Neural progenitor cell (in vitro differentiated cells): ENCODE measurements at places on chromosomes 1 and 21. TPM values are rescaled to one million over a fixed set of nuclear protein-coding genes. Genes with fewer than 3 reads are reported as not detected.

- no peak for DNase-seq
Observed at GRCh38 chr1:110174961-110175360, 24.7 kb downstream of the SLC6A17 start.

Gene TENT5C
- 0.09 and 0.39 TPM in 2 replicates for total RNA-seq

Gene CFAP45
- total RNA-seq, result not detected in 2 replicates

Gene TMPRSS15
- total RNA-seq, result not detected in 2 replicates

Gene LCE2C
- not detected in 2 replicates for total RNA-seq

DNA sequence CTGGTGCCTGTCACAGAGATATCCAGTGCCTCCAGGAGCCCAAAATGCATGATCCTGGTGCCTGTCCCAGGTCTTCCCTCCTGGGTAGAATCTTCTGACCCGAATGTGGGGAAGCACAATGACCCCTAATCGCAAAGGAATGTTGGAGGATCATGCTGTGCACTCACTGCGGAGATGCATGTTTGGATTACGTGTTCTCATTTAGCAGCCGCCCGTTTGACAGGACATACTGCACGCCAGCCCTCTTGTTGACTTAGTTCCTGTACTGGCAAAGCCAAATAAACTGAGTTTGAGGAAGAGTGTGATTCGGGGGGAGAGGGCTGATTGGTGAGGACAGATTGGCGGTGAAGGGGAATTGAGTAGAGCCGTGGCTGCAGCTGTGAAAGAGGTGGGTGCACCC lies 85.9 kb upstream of the SIM2 start:
- no peak for DNase-seq

DNA sequence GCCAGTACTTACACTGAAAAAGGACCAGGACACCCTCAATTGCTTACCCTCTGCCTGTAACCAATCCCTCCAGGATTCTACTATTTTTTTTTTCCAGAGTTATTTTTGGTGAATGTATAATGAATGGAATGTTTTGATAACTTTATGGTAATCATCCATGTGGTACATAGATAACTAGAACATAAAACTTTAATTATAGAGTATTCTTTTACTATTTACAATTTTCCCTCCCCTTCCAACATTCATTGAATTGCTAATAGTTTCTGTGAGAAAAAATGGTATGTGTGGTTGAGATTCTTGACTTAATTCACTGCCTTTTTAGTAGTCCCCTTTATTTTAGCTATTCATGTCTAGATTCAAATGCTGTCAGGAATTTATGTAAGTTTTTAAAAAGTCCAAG lies 164.6 kb downstream of the CYYR1 start:
- no peak for DNase-seq

GRCh38 chr1:202713110-202713509 lies 2.9 kb upstream of the SYT2 start:
- peak; percentile 35 for DNase-seq

GRCh38 chr1:243731974-243732625 lies 117.9 kb downstream of the AKT3 start:
- DNase-seq, result no peak

Gene SGIP1
- total RNA-seq, result 4.2 and 6.6 TPM in 2 replicates

DNA sequence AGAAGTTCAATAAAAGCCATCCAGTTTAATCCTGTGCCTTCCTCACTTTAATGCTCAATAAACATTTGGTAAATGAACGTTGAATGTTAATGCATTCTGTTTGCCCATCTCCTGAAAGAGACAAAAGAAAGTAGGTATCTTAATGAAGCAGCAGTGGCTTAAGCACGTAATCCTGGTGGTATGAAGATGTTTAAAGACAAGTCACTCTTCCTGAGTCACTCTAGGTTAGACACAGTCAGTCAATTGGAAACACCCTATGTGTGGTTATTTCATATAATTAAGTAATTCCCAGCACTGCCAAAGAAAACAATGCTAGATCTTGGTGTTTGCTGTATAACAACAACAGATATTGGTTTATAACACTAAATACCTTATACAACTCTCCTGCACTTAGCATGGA lies 334.0 kb upstream of the FMN2 start:
- DNase-seq, result no peak

Gene CYYR1
- 24.7 and 25.7 TPM in 2 replicates for total RNA-seq

GRCh38 chr21:44984792-44985440 lies 45.1 kb downstream of the SLX9 start:
- DNase-seq, result peak; percentile 34

Gene RFX5
- total RNA-seq, result 87.5 and 108 TPM in 2 replicates

Gene KRTAP10-2
- total RNA-seq, result not detected in 2 replicates

DNA sequence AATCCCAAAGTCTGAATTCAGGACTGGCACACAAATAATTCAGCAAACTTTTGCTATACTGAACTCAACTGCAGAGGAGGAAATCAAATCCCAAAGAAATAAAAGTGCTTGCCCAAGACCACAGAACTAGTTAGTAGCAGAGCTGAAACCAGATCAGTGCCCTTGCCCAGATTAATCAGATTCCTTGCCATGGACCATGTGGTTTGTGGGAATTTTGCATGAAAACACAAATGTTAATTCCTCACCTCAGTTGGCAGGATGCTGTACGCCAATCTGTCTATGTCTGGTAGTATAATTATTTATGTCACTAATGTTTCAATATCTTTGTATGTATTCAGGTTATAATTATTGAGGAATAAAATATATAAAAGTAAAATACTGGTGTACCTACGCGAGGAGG lies 173.8 kb downstream of the DAB1 start:
- DNase-seq, result no peak

Gene ZNF648
- 1.5 and 2.0 TPM in 2 replicates for total RNA-seq

DNA sequence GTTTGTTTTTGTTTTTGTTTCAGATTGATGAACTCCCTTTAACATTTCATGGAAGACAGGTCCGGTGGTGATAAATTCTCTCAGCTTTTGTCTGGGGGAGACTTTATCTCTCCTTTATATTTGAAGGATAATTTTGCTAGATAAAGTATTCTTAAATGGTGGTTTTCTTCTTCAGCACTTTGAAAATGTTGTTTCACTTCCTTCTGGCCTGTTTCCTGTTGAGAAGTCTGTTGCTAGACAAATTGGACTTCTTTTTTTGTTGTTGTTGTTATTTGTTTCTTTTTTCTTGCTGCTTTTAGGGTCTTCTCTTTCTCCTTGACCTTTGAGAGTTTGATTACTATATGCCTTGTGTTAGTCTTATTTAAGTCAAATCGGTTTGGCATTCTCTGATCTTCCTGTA lies 50.8 kb downstream of the CRP start:
- DNase-seq, result no peak

DNA sequence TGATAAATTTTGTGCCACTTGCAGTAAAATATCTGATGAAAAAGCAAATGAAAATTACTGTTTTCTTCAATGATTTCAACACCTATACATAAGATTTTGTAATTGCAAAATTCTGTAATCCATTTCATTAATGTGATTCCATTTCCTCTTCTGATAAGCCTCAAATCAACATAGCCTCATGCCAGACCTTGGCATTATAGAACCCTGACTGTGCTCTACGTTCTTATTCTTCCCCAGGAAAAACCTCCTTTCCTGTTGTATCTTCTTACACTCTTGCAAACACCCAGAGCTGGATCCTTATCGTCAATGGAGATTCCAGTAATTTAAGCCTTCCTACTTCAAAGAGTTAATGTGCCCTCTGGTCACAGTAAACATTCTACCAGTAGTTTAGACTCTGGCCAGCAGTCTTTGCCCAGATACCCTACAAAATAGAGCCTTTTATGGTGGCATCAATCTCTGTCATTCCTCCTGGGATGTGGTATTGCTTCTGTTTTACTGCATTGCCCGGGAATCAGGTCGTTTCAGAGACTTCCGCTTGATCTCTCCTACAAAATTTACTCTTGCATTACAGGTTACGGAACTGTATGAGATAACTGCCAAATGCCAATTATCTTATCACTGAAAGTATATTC lies 48.5 kb upstream of the CHRM3 start:
- DNase-seq, result no peak
